ENCODE measurements at places on chromosomes 11 and 22.
A peak's percentile ranks its signal among the peaks of the same experiment; 100 is the strongest.

DNA sequence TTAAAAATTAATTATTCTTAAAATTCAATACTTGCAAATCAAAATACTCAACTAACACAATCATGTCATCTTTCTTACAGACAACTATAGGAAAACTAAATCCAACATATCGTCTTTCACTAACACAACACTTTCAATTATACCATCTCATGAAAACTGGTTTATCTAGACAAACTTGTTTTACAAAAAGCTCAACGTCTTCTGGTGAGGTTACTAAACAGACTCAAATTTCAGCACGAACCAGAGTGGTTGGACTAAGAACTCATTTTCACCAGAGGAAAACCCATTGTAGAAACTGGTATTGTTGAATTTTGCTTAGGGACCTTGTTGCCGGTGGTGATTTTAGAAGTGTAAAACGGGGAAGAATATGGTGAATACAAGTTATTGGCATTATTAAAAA, 52.2 kb downstream of the NUP98 start:
- DNase-seq: no peak

DNA sequence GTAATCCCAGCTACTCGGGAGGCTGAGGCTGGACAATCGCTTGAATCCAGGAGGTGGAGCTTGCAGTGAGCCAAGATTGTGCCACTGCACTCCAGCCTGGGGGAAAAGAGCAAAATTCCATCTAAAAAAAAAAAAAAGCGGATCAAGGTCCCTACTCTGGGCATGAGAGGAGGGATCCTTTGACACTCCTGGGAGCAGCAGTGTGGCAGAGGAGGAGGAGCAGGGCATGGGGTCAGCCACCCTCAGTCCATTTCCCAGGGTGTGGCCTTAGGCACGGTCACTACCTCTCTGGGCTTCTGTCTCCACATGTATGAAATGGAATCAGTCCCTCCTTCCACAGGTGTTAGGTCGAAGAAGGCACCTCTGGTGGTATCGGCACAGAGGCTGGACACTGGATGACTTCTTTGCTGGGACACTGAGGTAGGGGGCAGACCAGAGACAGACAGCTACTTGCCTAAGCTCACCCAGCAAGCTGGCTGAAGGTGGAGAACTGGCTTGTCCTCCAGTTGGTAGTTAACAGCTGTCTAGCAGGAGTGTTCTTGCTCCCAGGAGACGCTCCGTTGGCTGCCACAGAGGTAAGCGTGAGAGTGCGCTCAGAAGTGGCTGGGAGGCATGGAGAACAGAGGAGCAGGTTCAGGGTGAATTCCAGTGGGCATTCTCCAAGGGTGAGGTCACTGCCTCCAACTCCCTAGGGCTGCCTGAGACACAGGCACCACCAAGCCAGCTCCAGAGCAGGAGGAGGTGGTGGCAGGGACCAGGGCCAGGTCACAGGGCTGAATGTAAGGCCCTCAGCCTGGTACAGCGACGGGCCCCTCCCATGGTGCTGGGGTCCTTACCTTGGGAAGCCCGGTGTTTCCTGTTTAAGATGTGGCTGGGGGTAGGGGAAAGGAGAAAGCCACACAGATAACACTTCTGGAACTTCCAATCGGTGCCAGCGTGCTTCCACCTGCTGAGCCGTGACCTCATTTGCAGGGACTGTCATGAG, 19.5 kb downstream of the TXN2 start:
- DNase-seq: no peak

DNA sequence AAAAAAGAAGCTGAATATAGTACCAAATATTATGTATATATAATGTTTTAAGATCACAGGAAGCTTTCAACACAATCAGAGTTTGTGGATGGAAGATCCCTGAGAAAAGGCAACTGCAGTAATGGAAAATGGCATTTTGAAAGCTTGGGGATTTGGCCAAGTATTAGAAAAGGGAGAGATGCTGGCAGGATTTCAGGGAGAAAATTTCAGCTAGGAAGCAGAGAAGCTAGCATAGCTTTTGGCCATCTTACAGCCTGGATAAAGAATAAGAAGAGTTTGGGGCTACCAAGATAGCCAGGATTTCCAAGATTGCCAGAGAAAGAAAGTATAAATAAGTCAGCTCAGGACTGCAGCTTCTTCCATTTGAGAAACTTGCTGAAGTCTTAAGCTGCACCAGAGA, 440.8 kb upstream of the LUZP2 start:
- no peak for DNase-seq

DNA sequence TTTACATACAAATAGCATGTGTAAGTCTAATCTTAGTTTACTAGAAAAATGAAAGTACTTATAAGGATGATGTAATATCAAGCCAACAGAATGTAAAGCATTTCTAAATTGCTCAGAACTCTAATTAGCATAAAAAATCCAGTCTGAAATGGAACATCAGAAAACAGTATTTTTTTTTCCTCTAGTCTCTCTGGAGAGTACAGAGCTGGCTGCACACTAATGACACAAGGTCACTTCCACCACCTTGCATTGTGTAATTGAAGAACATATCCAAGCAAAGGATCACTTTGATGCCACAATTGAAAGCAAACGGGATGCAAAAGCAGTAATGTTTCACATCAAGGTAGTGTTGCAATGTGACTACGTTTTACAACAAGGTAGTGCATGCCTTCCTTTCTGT, 548.0 kb upstream of the LUZP2 start:
- no peak for DNase-seq

- no peak for DNase-seq
These were observed 360.3 kb downstream of the TENM4 start for GRCh38 chr11:79080551-79080950.

- no peak for DNase-seq
These were observed 51.8 kb upstream of the TTC12 start for GRCh38 chr11:113262594-113262993.

DNA sequence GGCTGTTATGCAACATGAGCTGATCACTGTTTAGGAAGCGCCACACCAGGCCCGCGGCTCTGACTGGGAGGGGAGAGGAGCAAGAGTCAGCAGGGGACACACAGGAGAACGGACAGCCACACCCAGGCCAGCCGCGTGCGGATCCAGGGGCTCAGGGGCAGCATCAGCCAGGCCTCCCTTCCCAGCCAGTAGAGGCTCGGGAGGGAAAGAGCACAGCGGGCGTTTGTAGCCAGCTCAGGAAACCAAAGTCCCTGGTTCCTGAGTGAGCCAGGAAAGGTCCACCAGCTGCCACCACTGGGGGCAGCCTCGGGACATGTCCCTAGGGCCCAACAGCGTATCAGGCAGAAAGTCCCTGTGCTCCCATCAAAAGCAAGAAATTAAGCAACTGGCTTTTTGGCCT, 71.8 kb upstream of the PITPNB start:
- peak; percentile 3 for DNase-seq

DNA sequence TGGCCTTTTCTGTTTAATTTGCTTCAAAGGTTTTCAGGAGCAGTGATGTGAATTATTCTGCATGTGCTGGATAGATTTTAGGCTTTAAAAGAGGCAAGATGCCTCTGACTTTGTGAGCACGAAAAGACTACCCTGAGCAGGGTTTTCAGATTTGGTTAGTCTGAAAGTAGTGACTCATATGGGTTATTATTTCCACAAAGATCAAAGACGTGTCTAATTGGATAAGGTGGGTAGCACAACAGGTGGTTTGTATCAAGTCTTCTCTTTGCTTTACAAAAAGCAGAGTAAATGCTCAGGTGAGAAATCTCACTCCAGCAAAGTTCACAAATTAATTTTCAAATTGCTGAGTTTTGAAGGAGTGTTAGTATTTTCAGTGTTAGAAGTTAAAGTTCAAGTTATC, 37.6 kb upstream of the DBX1 start:
- DNase-seq: no peak

GRCh38 chr11:24754406-24754805, 257.6 kb downstream of the LUZP2 start:
- no peak for DNase-seq

DNA sequence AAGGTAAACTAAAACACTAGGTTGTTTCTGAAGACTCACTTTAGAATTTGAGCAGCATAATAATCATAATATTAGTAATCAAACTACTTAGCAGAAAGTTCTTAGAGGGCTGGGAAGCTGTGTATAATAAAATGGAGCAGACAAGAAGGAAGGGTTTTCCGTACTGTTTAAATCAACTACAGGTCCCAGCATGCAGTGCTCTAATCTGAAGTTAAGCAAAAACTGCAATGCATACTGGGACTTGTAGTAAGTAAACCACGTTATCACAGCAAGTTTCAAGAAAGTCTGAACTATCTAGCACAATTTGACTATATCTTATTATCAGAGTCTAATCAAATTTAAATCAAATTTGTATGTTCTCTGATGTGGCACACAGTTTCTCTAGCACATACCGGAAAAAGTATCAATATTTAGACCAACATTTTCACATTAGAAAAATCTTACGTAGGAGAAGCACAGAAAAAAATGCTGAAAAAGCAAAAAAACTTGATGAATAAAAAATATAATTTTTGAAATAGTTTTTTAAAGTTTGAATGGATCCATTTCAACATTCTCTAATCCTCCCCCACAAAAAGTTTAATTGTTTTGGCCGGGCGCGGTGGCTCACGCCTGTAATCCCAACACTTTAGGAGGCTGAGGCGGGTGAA, 8.2 kb downstream of the PHF21A start:
- DNase-seq: peak; percentile 71

GRCh38 chr22:38869663-38870062, 2.4 kb downstream of the CBX6 start:
- DNase-seq: no peak

DNA sequence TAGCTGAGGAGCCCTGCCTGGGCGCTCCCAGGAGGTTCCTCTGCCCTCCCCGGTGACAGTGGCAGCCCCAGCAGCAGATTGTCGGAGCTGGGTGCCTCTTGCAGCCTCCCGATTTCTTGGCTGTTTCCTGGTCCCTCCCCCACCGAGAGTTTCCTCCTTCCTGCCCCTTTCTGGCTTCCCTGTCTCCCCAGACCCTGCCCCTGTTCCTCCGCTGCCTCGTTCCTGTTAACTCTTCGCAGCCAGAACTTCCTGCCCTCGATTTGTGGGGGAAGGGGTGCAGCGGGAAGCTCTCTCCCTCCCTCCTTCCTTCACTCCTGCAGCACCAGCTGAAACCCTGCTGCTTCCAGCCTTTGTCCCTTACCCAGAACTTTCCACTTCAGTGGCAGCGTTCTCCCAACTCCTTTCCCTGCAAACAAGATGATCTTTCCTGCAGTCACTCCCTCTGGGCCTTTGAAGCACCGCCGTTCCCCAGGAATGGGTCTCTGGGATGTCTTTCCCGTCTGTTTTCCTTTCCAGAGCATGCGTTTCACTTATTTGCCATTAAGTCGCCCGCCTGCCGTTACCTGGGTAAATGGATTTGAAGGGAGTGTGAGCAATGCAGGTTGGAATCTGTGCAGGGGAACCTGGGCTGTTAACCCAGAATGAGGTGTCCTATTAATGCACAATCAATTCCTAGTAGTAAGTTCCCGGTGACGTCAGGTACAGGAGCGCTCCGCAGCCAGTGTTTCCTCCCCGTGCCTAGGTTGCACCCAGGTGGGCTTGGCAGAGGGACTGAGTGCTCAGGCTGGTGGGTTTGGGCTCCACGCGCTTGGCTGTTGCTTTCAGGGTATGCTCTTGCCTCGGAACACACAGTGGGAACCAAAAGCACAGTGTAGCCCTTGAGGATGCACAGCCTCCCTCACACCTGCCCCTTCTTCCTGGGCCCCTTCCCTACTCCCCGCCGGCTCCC, 4.3 kb downstream of the GRK2 start:
- peak; percentile 62 for DNase-seq

DNA sequence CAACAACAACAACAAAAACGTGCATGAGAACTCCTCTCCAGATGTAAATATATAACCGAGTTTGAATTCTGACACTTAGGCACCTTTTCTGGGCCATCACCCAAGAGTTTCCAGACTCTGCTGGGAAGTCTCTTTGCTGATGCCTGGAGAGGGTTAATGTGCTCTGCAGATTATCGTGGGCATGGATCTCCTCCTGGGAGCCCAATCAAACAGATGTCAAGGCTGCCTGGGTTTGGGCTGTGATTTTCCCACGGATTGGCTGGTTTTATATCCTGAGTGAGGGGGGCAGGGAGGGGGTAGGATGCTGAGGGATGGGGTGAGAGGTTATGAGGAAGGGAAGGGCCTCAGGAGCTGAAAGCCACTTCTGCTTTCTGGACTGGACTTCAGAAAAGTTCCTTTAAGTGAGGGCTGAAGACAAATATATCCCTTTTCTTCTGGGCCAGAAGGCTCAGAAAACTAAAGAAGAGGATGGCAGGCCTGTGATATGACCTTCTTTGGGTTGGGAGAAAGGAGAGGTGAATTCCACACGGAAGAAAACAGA, 4.2 kb downstream of the ELF5 start:
- peak; percentile 62 for DNase-seq

GRCh38 chr11:66868726-66869566, 12.1 kb downstream of the LRFN4 start:
- DNase-seq: peak; percentile 53

GRCh38 chr11:74932797-74933196, 16.1 kb downstream of the XRRA1 start:
- DNase-seq: no peak

GRCh38 chr11:2193099-2193887, 21.7 kb upstream of the TH start:
- no peak for DNase-seq

GRCh38 chr22:17477391-17477833, 85.9 kb upstream of the SLC25A18 start:
- peak; percentile 83 for DNase-seq

DNA sequence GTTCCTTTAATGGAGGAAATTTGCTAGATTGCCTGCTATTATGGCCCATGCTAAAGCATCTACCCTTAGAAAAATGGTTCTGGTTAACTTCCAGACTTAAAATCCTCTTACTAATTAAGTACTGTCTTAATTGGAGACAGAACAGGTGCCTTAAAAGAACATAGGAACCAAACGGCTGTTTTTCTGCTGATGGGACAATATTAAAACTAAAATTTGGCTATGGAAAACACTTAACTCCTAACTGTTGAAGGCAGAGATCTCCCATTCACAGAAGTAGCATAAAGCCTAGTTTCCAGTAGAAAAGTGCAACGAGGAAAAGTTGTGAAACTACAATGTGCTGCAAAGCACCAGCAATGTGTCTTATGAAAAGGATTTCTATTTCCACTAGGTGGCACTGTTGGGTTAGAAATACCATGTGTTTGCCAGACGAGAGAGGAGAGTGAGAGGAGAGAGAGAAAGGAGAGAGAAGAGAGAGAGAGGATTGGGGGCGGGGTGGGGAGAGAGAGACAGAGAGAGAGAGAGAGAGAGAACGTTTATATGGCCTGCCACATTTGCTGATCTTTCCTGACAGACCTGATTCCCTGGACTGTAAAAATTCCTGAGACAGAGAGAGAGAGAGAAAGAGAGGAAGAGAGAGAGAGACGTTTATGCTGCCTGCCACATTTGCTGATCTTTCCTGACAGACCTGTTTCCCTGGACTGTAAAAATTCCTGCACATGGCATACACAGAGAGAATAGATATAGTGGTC, 51.5 kb downstream of the FAM181B start:
- peak; percentile 48 for DNase-seq

- DNase-seq: peak; percentile 28
These were observed 15.4 kb downstream of the P2RY6 start for GRCh38 chr11:73287400-73288101.

- no peak for DNase-seq
These were observed 543 bp upstream of the AP2A2 start for GRCh38 chr11:925158-925495.

DNA sequence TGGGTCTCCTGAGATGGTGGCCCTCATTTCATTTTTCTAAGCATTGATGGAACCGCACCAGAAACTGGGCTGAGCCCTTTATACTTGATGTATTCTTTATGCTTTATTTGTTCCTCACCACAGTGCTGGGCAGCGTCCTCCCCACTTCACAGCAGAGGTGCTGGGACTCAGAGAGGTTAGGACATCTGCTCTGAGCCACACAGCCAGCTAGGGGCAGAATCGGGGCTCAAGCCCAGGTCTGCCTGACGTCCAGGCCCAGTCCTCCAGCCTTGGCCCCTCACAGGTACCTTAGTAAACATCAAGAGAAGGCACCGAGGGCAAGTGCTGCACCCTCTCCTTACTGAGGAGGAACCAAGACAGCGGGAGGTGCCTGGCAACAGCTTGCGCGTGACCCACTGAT, 20.2 kb upstream of the SHISAL1 start:
- DNase-seq: no peak
